Gastrocnemius medialis (tissue), 4 donors: ENCODE measurements at places on chromosomes 12 and 14. TPM values are rescaled to one million over a fixed set of nuclear protein-coding genes. Genes with fewer than 3 reads are reported as not detected.

LETMD1 gene
- total RNA-seq = 33.3 TPM

RNF212B gene
- not detected for total RNA-seq

DNA sequence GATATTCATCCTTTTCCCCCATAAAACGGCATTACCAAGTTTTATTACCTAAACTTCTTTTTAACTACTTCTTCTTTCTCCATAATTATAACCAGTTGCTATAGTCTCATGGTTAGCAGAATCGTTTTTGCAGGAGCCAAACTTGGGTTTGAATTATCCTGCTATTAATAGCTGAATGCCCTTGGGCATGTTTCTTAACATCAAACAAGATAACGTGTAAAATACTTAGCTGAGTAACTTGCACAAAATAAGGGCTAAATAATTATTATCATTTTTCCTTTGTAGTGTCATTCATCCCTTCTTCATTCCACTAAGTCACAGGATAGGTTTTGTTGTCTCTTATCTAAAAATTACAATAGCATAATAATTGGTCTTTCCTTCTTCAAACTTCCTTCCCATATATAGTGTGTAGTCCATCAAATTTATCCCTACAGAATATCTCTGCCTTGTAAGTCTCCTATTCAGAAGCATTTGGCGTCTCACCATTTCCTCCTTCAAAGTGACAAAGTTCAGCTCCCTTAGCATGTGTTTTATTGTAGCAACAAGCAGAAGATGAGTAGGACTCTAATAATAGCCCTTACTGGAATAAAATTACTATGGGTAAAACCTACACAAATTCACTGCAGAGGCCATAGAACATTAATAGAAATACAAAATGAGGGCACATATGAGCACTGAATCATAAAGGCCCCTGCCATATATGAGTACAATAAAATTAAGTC, 63.8 kb downstream of the FAR2 start:
- no peak for DNase-seq
- no peak overlapping the region for H3K27ac ChIP-seq
- H3K36me3 ChIP-seq = no peaks in the 10 kb centered on the region
- H3K4me1 ChIP-seq = no peaks in the 10 kb centered on the region
- no peaks in the 10 kb centered on the region for H3K27me3 ChIP-seq

KSR2 gene
- total RNA-seq = 0.02 TPM

DNA sequence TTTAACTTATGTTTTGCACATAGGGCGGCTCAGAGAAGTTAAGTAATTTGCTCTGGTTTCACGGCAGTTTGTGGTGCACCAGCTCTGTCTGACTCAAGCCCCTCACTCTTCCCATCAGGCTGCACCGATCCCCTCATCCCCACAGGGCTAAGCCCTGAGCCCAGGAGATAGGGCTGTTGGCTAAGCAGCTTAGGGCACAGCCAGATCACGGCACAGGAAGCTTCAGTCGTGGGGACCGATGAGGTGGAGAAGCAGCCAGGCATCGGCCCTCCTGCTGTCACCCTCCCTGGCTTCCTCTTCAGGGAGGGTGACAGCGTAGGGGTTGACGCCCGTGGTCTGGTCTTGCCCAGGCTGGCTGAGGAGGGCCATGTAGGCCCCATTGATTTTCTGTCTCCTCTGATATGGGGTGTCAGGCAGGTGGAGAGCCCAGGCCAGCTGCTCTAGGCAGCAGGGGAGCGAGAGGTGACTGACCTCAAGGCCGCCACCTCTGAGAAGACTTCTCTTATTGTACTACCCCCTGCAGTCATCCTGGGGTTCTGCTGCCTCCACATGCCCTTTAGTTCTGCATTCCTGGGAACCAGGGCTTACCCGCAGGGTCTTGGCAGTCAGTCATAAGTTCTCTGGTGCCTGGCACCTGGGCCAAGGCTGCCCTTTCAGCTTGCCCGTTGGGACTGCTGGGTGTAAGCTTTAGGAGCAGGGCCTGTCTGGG, 166.4 kb downstream of the TSPAN9 start:
- H3K27ac ChIP-seq = peak overlapping the region; percentile 77
- peaks cover 28% of the 10 kb centered on the region for H3K4me1 ChIP-seq
- H3K27me3 ChIP-seq = no peaks in the 10 kb centered on the region
- no peaks in the 10 kb centered on the region for H3K36me3 ChIP-seq
- no peak for DNase-seq
